NCI-H2081 (cell line): ENCODE measurements at places on chromosomes 7 and 10.

GRCh38 chr7:127845522-127846214 is 185.6 kb downstream of the LRRC4 start:
- DNase-seq: peak; percentile 36

- no peak for DNase-seq
Observed at GRCh38 chr7:4202154-4202736, 479.9 kb upstream of the FOXK1 start.

GRCh38 chr7:24956021-24956420 is 24.0 kb downstream of the OSBPL3 start:
- DNase-seq: no peak

DNA sequence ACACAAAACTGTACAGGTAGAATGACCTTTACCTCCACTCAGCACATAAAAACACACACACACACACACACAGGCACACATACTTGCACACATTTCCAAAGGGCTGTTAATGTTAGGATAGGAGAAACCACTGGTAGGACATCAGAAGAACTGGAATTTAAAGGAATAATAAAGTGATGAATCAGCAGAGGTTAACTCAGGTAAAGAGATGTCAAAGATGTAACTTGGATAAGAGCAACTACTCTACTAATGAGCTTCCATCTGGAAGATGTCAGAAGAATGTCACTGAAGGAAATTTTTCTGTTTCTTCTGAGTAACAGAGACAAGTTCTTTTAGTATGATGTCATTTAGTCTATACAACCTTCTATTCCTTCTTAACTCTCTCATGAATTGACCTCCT is 26.4 kb upstream of the GPR37 start:
- no peak for DNase-seq

DNA sequence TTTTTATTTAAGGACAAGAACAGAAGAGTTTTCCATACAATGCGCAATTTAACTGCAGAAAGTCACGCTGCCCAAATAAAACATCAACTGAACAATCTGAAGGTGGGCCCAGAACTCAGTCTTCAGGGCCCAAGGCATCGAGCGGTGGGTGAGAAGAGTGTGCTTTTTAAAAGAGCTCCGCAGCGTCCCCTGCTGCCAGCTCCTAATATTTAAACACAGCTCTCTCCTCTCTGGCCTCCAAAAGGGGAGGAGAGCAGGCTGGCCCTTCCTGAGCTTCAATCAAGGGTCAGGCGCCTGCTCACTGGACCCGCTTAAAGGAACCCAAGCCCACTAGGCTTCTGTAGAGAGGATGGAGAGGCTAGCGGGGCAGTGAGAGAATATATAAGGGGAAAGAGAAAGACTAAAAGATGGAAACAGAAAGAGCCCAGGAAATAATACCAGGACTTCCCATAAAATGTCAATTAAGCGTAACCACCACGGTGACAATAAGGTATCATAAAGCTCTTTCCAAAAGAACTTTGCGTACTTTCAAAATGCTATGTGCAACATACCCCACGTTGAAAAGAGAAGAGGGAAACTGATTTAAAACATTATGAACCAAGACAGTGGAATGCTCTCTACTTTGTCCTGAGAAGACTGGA is 2.8 kb downstream of the FAM53B start:
- peak; percentile 66 for DNase-seq
